HuH-7 (cell line): ENCODE measurements at places on chromosomes 12 and 14.

DNA sequence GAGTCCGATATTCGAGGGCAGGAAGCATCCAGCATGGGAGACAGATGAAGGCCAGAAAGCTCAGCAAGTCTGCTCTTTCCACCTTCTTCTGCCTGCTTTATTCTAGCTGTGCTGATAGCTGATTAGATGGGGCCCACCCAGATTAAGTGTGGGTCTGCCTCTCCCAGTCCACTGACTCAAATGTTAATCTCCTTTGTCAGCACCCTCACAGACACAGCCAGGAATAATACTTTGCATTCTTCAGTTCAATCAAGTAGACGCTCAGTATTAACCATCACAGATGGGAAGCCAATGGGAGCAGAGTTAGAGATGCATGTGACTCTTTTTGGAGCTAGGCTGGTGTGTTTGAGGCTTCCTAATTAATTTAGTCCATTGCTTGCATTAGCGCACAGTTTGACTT, 17.0 kb downstream of the C12orf75 start:
- DNase-seq: no peak

DNA sequence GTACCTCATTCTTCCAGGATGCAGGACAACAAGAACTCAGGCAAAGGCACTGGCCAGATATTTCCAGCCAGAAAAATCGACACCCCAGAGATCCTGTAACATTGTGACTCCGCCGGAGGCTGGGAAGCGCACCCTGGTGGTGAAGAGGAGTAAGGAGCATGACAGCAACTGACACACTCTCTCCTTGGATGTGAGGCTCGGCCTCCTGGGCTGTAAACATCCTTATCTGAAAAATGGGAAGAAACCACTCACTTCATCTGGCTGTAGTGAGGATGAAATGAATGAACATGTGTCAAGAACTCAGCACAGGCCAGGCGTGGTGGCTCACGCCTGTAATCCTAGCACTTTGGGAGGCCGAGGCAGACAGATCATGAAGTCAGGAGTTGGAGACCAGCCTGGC, 27.5 kb downstream of the TCHP start:
- DNase-seq: peak; percentile 78

DNA sequence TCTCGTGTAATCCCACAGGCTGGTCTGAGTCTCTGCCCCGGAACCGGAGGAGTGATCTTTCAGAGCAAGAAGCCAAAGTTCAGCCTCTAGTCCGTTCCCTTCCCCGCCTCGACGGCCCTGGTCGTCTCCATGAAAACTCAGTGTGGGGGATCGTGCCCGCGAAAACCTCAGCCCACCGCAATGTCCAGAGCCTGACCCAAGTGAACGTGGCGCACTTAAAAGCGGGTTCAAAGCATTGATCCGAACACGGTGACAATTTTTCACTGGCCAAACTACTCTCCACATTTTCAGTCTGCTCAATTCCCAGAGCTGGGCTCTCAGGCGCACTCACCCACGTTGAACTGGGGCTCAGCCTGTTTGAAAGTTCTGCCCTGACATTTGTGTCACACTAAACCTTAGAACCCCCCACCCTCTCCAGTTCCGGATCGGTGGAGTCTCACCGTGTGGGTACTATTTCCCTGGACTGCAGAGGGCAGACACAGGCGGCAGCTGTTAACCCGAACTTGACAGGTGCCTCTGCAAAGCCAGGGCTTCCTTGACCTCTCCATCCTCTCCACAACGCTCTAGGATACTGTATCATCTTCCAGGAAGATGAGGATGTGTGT, 886 bp upstream of the PRICKLE1 start:
- peak; percentile 28 for DNase-seq

DNA sequence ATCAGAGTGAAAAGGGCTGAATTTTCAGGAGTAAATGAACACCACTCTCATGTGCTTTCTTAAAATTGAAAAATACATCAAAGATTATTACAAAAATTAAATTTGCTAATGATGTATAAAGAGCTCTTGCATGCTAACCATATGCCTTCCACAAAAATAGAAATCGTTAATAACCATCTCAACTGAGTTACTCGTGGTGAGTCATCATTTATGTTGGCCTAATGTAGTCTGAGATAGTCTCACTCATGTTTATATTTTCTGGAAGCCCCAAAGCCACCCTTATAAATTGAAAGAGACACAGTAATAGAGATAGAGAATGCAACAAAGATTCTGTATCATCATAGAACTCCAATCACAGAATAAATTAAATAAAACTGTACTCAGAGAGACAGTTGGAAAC, 131.2 kb downstream of the KCNH5 start:
- DNase-seq: no peak

GRCh38 chr14:69093631-69094421, 59.1 kb downstream of the DCAF5 start:
- peak; percentile 22 for DNase-seq

- no peak for DNase-seq
Measured at GRCh38 chr12:75571204-75571603, 59.8 kb upstream of the KRR1 start.

- DNase-seq: no peak
Measured at GRCh38 chr14:23174296-23175184, 8.9 kb downstream of the SLC7A8 start.

DNA sequence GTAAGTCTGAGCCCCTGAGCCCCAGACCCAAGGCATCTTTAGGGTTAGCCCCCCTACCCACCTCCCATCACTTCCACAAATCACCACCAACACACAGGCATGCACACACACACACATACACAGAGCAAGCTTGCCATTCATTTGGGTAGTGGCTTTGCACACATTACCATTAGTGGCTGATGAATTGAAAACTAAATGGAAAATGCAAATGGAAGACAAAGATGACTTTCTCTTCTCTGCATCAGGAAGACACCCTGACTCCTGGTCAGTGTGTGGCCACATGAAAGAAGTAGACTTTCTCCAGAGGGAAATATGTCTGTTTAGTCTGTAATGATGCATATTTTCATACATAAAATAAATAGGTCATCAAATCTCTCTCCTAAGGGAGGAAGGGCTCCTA, 55.2 kb downstream of the CCDC60 start:
- DNase-seq: no peak

GRCh38 chr12:5655120-5655519, 223.2 kb downstream of the NTF3 start:
- DNase-seq: no peak

- DNase-seq: no peak
Measured at GRCh38 chr14:73786636-73787485, 64.8 kb upstream of the PTGR2 start.

- DNase-seq: no peak
Measured at GRCh38 chr14:28758253-28758884, 8.2 kb upstream of the FOXG1 start.

GRCh38 chr14:89325959-89326358, 91.1 kb downstream of the FOXN3 start:
- no peak for DNase-seq

DNA sequence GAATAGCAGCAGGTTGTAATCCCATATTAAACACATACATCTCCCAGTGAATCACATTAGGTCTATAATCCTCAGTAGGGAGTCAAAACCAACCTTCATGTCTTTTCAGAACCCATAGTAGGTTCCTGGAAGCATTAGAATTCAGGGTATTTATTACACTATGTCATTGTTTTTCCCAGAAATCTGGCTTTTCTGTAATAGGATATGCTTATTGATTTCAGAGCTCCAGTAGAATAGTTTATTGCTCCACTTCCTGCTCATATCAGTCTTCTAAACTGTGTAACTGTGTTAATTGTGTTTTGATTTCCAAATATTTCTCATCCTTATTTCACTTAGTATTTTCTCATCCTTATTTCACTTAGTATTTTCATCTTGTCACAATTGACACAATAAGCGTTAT, 268.0 kb downstream of the CCDC59 start:
- DNase-seq: no peak

GRCh38 chr14:58060077-58060476, 91.9 kb downstream of the ARMH4 start:
- DNase-seq: no peak

GRCh38 chr14:35689000-35689460, 120.1 kb downstream of the RALGAPA1 start:
- DNase-seq: no peak

GRCh38 chr14:103542605-103543088, 13.7 kb downstream of the TRMT61A start:
- no peak for DNase-seq

DNA sequence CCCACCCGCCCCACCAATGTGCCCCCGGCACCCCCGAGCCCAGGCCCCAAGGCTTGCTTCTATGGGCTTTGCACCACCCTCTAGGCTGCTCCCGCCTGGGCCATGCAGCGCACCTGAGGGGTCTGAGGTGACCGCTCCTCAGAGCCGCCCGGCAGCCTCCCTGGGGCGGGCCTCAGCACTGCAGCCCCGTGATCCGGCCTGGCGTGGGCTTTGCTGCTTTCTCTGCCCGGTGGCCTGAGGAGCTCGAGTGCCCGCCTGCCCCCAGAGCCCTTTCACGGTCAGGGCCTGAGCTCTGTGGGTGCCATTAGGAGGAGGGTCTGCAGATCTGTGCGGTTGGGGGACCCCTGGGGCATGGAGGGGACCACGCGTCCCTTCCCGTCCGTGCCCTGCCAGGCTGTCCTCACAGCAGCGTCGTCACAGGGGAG, 6.2 kb downstream of the MTA1 start:
- DNase-seq: no peak

DNA sequence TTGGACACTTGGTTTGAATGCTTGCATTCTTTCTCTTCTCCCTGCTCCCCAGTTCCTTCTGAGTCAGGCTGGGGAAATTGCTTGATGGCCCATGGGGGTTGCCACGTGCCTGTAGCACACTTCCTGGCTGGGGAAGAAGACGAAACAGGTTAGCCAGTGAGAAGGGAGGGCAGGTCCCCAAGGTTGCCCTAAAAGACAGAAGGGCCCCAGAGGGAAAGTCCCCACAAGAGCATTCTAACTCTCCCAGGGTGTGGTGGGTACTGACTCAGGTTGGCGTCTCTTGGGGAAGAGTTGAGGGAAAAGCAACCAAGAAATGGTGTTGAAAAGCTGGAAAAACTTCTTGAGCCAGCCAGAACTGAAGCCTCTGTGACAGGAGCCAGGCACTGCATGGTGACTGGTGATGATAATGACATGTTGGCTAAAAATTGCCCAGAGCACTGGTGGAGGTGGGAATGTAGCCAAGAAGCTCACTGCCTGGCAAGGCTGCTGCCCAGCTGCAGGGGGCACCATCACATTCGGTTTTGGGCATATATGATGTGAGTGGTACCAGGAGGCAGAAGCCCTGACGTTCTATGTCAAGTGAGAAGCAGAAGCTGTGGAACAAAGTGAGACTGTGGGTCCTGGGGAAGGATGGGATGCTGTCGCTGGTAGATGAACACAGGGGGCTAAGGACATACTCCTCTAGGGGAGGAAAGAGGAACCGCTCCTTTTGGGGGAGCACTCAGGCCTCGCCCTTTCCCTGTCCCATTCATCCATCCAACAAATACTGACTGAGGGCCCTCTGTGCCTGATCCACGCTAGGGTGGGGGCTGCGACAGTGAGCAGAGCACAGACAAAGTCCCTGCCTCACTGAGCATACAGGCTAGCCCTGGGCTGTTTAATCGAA, 8.1 kb upstream of the RABGGTA start:
- DNase-seq: no peak

- DNase-seq: no peak
Measured at GRCh38 chr12:25434515-25434914, 118.6 kb downstream of the LMNTD1 start.

DNA sequence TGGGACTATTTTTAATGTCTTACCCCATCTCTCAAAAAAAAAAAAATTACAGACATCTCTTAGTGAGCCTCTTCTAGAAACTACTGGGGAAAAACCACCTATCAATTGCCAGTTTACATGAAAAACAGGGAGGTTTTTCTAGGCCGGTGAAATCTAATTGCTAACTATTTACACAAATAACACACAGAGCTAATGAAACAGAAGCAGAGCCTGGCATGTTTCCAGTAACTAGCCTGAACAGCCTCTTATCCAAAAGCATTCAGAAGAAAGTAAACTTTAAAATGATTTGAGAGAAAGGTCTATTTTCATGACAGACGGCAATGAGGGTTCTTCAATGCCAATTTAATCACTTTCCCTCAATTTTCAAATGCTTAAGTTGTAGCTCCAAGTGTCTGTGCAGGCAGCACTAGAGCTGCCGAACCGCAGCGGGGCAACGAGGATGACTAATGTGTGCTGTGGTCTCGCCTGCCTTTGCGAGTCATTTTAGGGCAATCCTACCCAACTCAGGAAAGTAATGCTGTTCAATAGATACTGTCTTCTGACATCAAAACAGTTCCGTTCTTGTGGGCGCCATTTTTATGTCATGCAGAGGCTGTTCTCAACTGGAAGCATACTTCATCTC, 84.6 kb downstream of the SETD3 start:
- DNase-seq: no peak

DNA sequence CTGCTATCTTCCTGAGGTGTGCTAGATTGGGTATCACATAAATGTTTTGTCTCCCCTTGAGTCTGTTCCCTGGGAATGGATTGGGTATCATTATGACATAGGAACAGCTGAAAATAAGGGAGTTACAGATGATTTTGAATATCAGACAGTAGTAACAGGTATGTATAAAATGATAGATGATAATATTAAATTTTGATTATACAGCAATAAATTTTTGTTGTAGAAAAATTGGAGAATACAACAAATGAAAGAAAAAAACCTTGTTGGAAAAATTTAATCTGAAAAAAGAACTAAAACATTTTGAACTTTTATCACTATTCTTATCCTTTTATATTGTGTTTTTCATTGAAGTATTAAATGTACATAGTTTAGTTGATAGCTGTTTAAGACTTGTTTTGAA, 43.2 kb downstream of the FBXO34 start:
- no peak for DNase-seq

DNA sequence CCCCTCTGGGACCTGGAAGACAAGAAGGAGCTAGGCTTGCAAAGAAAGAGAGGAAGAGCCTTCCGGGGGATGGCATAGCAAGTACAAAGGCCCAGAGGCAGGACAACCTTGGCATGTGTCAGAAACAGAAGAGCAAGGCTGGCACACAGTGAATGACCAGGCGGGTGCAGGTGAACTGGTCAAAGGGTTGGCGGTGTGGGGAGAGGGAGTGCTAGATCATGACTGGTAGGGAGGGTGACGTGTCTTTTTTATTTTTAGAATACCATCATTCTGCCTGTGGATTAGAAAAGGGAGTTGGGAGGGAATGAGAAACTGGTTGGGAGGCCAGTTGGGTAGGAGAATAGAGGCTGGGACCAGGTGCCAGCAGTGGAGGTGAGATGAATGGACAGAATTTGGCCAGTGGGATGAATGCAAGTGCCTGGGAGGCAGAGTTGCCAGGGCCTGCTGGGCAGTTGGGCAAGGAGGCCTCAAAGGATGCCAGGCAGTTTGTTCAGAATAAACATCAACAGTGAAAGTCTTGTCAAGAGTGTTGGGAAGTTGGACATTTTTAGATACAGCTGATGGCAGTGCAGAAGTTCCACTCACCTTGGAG, 168.3 kb downstream of the CACNA1C start:
- DNase-seq: no peak
